ENCODE measurements at places on chromosomes 7 and 10. TPM values are rescaled to one million over a fixed set of nuclear protein-coding genes. Genes with fewer than 3 reads are reported as not detected.

- DNase-seq, result peak; percentile 63
- no peaks in the 10 kb centered on the region for H3K27me3 ChIP-seq
- H3K36me3 ChIP-seq, result no peaks in the 10 kb centered on the region
- H3K4me1 ChIP-seq, result peaks cover 6% of the 10 kb centered on the region
- H3K27ac ChIP-seq, result no peak overlapping the region
Observed at GRCh38 chr10:35691522-35692236, 49.6 kb upstream of the FZD8 start.

GRCh38 chr7:138008588-138009349 is 6.9 kb upstream of the CREB3L2 start:
- H3K4me1 ChIP-seq, result no peaks in the 10 kb centered on the region
- H3K27me3 ChIP-seq, result no peaks in the 10 kb centered on the region

DNA sequence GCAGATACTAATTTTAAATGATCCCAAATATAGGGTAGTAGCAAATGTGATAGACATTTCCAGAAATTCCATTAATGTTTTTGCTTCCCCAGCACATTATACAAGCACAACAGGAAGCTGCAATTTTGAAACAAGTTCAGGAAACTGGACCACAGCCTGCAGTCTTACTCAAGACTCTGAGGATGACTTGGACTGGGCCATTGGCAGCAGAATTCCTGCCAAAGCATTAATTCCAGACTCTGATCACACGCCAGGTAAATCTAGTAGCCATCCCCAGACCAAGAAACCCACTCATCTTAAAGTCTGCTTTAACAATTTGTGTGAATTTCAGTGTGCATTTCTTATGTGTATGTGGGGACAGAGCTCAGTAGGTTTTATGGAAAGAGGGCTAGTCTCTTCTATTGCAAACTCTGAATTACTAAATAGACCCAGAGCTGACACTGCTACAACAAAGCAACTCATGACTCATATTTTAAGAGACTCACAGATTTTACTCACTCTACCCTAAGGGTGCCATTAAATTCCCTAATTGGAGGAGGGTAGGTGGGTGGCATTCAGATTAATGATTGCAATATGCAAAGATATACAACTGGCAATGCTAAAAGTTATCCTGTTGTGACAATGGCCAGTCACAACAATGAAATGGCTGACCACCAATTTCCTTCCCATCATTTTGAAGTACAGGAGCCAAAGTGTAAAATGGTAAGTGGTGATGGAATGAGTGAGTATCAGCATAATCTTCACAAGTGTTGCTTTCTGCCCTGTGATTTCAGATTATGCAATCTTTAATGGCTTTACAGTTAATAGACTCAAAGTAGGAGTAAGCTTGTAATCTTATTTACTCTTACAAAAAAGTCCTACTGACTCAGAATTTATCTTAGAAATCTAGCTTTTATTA is 317.6 kb upstream of the PLXDC2 start:
- H3K27me3 ChIP-seq, result no peaks in the 10 kb centered on the region
- H3K27ac ChIP-seq, result no peak overlapping the region
- no peaks in the 10 kb centered on the region for H3K4me1 ChIP-seq

DNA sequence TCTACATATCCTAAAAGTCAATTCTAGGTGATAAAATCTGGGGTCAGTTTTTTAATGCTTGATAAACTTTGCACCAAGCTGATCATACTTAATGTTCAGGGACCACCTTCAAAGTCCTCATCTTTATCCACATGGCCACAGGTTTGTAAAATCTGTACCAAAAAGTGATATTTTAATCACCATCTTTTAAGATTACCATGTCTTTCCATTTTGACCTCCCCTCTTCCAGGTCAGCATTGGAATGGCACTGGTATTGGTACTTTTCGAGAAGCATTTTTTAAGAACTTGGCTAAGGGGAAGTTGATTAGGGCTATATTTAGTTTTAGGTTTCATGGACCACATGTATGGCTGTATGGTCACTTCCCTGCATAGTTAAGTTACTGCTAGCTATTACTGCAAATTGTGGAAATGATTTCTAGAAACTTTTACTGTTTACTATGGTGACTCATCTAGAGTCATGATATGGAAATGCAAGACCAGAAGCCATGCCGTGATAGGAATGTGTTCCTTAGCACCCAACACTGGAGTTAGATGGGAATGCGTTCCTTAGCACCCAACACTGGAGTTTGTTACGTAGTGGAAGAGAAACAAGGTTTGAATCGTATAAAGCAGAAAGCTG is 50.8 kb upstream of the ABLIM1 start:
- H3K36me3 ChIP-seq, result no peaks in the 10 kb centered on the region
- H3K27ac ChIP-seq, result no peak overlapping the region
- no peak overlapping the region for H3K4me3 ChIP-seq
- no peaks in the 10 kb centered on the region for H3K4me1 ChIP-seq

The IMPDH1 gene
- total RNA-seq, result 13.4 TPM

The ADRB1 gene
- total RNA-seq, result not detected

All from endodermal cell (in vitro differentiated cells).